ENCODE measurements at places on chromosomes 6 and 20.

DNA sequence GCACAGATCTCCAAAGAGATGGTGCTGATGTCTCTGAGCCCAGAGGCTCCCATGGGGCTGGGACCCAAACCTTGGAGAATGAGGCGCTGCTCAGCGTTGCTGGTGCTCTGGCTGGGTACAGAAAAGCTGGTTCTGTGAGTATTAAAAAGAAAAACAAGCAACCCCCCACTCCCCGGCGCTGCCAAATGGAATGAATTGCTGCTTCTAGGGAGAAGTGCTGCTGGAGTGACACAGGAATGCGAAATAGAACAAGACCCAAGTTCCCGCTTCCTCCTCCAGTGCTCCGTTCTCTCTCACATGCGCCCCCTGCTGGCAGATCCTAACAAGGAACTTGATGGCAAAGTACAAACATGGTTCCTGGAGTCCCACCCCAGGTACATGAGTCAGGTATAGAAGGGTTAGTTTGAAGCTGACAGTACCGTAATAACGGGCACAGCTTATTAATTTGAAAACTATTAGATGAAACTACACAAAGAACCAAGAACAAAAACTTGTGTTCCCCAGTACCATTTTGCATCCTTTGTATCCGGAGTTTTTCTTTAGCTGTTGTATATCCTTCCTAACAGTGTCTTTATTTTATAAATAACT is 2.1 kb upstream of the DDX27 start:
- peak; percentile 96 for DNase-seq

DNA sequence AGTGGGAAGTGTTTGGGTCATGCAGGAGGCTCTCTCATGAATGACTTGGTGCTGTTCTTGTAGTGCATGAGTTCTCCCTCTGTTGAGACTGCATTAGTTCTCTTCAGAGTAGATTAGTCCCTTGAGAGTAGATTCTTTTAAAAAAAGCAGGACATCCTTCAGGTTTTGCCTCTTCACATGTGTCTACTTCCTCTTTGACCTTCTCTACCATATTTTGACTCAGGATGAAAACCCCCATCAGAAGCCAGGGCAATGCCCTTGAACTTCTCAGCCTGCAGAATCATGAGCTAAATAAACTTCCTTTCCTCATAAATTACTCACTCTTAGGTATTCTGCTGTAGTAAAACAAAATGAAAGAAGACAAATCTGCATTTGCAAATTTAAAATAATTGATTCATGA is 170.3 kb downstream of the CD109 start:
- no peak for DNase-seq

DNA sequence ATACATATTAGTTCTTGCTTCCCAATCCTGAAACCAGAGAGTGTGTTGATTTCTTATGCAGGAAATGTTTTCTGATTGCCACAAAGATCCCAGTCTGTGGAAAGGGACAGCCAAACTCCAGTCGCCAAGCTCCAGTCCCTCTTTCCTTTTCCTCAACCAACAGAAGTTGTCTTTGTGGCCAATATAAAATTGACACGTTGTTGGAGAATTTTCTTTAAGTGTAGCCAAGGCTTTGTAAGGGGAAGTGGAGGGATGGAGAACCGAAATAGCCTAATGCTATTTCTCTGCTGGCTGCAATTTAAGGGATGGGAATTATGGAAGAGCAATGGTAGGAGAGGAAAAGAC is 5.4 kb downstream of the ADGRB3 start:
- no peak for DNase-seq

GRCh38 chr20:54619682-54620081 is 144.3 kb downstream of the DOK5 start:
- DNase-seq: no peak

GRCh38 chr6:30763618-30764489 is 19.5 kb upstream of the IER3 start:
- DNase-seq: peak; percentile 19

DNA sequence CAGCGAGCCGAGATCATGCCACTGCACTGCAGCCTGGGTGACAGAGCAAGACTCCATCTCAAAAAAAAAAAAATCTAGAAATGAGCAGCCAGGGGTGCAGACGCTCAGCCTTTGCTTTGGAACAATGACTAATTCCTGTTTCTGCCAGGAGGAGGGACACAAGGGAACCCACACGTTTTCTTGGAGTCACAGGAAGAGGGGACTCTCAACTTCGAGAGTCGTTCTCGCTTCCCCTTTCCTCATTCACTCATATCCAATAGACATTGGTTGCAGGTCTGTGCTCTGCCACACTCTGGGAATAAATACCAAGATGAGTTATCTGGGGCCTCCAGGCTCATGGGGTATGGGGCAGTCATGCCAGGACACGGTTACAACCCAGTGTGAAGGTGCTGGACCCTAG is 91.5 kb upstream of the RREB1 start:
- no peak for DNase-seq

DNA sequence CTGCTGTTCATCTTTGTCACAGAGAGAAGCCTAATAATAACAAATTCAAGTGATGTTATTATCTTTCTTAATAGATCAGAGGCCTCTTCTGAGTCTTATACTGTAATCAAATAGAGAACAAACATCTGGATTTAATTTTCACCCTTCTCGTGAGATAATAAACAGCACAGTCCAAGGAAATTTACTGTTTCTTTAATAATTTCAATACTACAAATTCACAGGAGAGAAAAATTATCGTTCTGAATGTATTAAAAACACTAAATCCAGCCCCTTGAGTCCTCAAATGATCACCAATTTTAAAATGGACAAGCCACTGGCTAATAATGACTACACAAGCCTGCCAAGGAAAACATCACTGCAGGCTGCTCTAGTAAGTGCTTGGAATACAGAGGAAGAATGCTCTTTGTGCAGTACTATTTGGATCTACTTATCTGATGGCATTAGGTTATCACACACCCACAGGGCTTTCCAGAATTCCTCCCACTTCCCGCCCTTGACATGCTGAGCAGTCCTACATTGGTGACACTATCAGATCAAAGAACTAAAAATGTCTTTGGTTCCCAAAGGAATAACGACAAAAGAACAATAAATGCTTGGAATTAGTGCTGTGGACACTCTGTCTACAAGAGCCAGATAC is 38.1 kb downstream of the SYNE1 start:
- no peak for DNase-seq

DNA sequence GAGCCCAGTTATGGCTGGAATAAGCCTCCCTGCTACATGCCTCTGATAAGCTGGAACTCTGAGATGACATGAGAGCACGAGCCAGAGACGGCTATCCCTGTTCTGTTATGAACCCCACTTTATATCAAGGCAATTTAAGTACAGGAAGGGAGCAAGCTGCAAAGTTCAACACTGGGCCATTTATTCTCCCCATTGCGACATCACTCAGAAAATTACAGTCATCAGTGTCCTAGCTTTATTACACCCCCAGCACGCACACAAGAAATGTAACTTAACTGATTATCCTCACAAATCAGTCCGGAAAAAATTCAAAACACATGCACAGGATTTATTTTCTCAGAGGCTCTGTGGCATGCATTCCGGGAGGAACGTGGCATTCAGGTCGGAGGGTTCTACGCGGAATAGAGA is 125.3 kb upstream of the SLC2A12 start:
- no peak for DNase-seq

- no peak for DNase-seq
These were observed 532.8 kb downstream of the GRIK2 start for GRCh38 chr6:101926149-101926925.

DNA sequence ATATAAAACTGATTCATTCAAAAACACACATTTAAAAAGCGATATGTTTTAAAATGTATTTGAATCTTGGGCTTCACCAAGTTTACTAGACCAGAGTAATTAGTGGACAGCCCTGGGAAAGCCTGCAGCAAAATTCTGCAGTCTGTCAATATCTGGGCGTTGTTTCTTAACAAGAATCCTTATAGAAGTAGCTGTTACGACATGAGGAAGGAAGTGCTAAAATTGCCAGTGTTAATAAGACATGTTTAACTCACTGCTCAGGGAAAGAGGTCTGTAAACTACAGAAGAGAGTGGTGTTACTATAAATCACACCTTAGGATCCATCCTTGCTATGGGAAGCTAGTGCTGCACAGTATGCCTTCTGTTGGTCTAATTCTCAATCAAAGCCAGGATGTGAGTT is 120.6 kb downstream of the TBX18 start:
- DNase-seq: no peak

DNA sequence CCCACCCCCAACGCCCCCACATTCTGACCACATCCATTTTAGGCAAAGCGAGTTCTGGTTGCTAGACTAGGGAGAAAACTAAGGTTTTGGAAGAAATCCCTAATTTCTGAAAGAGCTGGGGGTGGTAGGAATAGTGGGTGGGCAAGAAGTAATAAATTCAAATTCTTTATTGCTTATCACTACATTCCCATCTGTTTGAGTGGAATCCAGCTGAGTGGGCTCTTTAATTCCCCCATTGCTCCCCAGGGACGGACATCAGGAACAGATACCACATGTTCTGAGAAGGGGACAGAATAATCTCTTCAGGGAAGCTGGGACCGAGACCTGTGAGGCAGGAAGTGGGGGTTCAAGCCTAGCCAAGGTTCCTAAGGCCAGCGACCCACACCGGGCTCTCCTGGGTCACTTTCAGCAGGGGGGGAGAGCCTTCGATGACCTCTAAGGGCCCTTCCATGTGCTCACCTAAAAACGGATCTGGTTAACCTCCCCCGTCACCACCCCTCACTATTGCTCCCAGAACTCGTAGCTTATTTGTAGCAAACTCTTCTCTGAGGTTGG is 42.3 kb upstream of the MRPS10 start:
- DNase-seq: no peak

GRCh38 chr6:128531696-128532095 is 11.3 kb upstream of the PTPRK start:
- no peak for DNase-seq

DNA sequence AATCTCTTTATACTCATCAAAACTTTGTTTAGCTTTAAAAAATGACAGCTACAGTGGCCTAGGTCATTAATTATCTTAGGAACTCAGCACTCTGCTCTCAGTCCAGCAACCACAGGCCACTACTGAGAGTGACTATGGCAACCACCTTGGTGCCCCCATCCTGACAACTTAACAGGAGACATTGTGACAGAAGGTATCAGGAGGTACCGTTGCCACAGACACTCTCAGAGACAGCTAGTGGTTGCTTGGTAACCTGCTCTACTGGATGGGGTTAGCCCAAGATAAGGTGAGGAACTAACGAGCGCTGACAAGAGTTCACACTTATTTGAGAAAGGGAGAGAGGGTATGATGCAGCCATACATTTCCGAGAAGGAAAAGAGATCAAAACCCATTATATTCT is 76.1 kb upstream of the TFAP2D start:
- DNase-seq: no peak

GRCh38 chr6:75244063-75244584 is 523 bp upstream of the COX7A2 start:
- no peak for DNase-seq

- DNase-seq: no peak
These were observed 449.6 kb downstream of the KIF16B start for GRCh38 chr20:16123623-16124022.

GRCh38 chr20:36246401-36246800 is 10.1 kb downstream of the AAR2 start:
- DNase-seq: no peak

DNA sequence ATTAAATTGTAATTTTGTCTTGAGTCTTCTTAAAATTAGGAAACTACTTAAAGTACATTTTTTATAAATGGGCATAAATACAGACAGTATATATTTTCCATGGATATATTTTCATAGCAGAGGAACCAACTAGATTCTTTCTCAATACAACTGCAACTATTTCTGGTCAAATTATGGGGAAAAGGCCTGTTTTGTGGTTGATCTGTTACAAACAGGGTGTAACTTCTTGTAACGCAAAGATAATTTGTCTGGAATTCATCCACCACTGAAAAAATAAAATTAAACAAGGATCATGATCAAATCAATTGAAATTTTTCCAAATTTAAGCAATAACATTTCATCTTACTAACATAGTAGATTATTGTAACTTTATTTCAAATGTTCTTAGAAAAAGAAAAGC is 67.2 kb upstream of the RNF146 start:
- DNase-seq: no peak

DNA sequence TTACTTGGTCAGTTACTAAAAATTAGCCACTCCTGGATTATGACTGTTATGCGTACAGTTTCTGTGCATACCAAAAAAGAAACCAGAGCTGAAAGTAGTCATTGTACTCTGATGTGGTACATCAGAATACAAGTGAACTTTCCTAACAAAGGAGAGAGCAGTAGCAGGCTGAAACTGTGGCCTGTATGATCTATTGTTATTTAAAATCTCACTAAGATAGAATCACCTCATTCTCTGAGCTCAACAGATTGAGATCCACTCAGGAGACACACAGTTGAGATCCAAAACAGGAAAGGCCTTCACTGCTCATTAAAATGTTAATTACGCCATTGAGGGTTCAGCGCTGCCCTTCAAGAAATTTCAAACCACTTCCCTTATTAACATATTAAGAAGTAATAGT is 576.4 kb downstream of the LMBRD1 start:
- DNase-seq: no peak

- DNase-seq: no peak
These were observed 842.0 kb upstream of the FLRT3 start for GRCh38 chr20:15179381-15179780.

DNA sequence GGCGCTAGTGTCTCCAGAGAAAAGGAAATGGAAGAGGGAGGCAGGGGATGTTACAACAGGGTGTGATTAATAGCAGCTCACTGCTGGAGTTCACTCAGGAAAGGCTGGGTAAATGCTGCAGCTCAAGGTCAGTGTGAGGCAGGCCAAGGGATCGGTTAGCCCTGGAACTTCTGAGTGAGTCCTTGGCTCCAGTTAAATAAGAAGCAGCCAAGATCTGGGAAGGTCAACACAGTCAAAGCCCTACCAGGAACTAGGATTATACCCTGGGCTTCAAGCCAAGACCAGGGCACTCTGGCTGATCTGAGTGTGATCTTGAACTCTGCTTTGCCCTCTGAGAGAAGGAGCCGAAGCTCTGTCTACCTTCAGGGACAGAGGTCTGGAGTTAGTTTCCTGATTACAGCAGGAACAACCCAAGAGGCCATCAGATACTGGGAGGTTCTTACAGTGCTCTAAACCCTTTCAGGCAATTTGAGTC is 44.3 kb downstream of the TPD52L1 start:
- DNase-seq: peak; percentile 28

- DNase-seq: no peak
These were observed 6.8 kb upstream of the EPB41L1 start for GRCh38 chr20:36147690-36148089.

- DNase-seq: no peak
These were observed 35.3 kb upstream of the APCDD1L start for GRCh38 chr20:58550275-58551059.

DNA sequence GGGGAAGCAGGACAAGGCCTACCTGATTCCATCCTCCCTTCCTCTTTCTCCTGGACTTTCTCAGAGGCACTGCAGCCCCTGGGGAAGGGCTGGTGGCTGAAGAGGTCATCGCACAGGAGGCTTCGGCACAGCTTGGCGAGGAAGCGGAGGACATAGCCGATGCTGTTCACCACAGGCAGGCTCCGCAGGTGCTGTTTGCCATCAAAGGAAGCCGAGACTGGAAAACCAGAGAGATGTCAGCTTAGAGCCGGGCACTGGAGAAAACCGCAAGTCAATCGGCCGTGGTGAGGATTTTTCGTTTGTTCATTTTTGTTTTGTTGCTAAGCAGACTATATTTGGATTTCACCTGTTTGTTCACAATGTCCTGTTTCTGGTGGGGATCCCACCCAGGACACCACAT is 79.2 kb downstream of the SCML4 start:
- no peak for DNase-seq
